Stimulated activated CD4-positive, alpha-beta T cell treated with anti-CD3 and anti-CD28 coated beads, Interleukin-4, amount 100 ng/mL, for 24 hours (primary cell): ENCODE measurements at places on chromosomes 11 and 22.

DNA sequence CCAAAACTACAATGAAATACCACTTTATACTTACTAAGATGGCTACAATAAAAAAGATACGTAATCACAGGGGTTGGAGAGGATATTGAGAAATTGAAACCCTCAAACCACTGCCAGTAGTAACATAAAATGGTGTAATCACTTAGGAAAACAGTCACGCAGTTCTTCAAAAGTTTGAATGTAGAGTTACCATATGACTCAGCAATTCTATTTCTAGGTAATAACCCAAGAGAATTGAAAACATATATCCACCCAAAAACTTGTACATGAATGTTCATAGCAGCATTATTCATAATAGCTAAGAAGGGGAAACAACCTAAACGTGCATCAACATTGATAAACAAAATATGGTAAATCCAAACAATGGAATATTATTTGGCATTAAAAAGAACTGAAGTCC, 24.4 kb upstream of the PSMA1 start:
- no peak for DNase-seq

DNA sequence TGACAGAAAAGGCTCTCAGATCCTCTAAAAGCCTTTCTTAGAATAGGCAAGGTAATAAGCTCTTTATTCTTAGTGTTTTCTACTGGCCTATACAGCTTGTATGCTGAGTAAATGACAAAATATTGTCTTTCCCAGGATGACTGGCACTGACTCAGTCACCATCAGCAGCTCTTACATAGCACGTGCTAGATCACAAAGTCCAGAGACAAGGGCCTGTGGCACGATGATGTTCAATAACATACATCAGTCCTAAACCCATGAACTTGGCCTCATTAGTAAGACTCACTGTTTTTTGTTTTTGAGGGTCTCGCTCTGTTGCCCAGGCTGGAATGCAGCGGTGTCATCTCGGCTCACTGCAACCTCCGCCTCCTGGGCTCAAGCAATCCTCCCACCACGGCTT, 42.7 kb downstream of the CELF1 start:
- DNase-seq = peak; percentile 23

- DNase-seq = no peak
Measured at GRCh38 chr11:91625495-91625894, 599.1 kb upstream of the FAT3 start.

- no peak for DNase-seq
Measured at GRCh38 chr22:46112405-46112804, 37.9 kb upstream of the PPARA start.

- no peak for DNase-seq
Measured at GRCh38 chr11:14376920-14377319, 17.9 kb upstream of the RRAS2 start.

GRCh38 chr11:2975594-2975993, 16.5 kb downstream of the NAP1L4 start:
- DNase-seq = peak; percentile 50

GRCh38 chr11:108237058-108237481, 14.2 kb downstream of the ATM start:
- no peak for DNase-seq

- no peak for DNase-seq
Measured at GRCh38 chr22:31983911-31984656, 39.7 kb downstream of the YWHAH start.

- peak; percentile 73 for DNase-seq
Measured at GRCh38 chr11:47797633-47798032, 30.5 kb upstream of the FNBP4 start.

GRCh38 chr11:9214765-9215164, 50.4 kb downstream of the DENND5A start:
- DNase-seq = no peak

GRCh38 chr11:82046778-82047177, 686.9 kb downstream of the FAM181B start:
- DNase-seq = no peak

GRCh38 chr11:9861860-9862725, 198.2 kb downstream of the SWAP70 start:
- DNase-seq = peak; percentile 55

DNA sequence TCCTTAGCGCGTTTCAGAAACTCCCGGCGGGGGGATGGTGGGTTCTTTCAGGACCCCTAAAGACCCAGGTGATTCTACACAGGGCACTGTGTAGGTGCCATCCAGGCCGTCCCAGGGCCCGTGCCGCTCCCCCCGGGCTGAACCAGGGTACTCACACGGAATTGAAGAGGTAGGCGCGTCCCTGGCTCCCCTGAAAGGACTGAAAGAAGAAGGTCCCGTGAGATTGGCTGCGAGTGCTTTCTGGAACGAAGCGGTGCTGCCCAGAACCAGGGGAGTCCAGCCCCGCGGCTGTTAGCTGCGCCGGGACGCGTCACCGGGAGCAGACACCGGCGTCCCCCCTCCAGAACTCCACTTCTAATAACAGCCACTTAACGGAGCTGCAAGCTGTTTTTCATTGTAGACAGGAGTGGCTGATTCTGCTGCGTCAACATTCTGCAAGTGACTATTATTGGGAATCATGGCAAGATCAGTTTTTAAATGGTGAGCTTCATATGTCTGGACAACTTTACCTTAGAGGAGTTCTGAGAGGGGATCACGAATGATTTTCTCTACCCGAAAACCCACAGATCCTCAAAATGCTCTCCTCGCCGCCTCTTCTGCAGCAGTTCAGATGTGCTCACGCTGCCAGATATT, 31.8 kb downstream of the YPEL1 start:
- no peak for DNase-seq

DNA sequence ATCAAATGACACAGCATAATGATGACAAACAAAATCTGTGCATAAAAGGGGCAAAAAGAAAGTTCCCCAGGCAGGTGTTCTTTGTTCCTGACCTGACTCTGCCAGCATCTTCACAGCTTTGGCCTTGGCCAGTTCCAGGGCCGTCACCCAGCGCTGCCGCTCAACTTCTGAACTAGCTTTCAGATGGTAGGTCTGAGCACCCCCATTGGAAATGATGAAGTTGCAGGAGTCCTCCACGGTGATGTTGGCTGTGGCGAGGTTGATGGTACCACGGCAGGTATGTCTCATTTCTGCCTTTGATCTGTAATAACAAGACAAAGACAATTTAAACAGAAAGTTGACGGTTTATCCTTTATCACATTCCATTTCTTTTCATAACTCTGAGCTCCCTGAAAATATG, 5.3 kb downstream of the OSBP start:
- DNase-seq = peak; percentile 9

DNA sequence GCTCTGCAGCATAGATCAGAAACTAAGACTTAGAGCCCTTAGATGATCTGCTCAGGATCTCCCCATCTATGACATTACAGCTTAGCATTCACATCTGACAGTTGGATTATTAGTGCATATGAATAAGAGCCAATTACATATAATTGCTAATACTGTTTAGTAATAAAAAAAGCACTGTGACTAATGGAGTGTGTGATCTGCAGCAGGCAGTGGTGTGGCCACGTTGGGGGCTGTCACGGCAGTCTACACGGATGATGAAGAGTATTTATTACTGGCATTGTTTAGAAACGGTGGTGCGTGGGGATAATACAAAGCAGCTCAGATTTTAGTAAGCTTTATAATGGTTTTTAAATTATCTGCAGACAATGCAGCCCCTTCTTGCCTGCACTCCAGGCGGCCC, 93.5 kb upstream of the TIMP3 start:
- no peak for DNase-seq

GRCh38 chr22:32577591-32577990, 103.0 kb downstream of the FBXO7 start:
- no peak for DNase-seq

GRCh38 chr11:110230377-110230776, 66.0 kb downstream of the RDX start:
- DNase-seq = no peak

- DNase-seq = no peak
Measured at GRCh38 chr11:64759722-64760719, at the start of gene PYGM. TSS of gene PYGM (minus strand) at chr11:64759974. CDS start at chr11:64759898, 76 bp downstream.

GRCh38 chr11:109023036-109023435, 358.2 kb downstream of the DDX10 start:
- no peak for DNase-seq

DNA sequence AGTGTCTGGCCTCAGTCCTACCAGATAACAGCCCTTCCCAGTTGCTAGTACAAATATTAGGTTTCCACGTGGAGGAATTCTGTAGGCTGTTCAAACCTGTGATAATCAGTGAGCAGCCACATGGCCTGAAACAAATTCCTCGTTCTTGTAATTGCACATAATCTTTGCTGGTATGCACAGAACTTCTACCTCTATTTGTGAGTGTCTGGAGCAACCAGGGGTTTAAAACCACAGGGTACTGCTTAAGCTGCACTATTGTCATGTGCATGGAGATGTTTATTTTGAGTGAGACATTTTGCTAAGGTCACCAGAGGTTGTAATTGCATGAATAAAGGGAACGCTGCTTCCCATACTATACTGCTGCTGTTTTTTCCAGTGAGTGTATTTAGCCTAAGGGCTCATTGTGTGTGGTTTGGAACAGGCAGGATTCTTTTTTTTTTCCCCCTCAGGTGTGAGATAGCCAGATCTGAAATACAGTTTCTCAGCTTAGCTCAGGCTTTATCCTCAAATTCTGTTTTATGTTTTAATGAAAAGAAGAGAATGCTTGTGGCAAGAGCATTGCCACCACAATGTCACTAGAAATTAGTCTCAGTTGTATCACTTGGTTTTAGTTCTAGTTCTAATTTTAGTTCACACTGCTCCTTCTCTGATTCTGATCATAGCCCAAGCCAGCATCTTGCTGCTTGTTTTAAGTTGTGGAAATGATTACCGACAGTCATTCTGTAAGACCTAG, 60.5 kb downstream of the CYB5R2 start:
- no peak for DNase-seq

GRCh38 chr11:117851852-117852251, 24.6 kb downstream of the FXYD6 start:
- no peak for DNase-seq

DNA sequence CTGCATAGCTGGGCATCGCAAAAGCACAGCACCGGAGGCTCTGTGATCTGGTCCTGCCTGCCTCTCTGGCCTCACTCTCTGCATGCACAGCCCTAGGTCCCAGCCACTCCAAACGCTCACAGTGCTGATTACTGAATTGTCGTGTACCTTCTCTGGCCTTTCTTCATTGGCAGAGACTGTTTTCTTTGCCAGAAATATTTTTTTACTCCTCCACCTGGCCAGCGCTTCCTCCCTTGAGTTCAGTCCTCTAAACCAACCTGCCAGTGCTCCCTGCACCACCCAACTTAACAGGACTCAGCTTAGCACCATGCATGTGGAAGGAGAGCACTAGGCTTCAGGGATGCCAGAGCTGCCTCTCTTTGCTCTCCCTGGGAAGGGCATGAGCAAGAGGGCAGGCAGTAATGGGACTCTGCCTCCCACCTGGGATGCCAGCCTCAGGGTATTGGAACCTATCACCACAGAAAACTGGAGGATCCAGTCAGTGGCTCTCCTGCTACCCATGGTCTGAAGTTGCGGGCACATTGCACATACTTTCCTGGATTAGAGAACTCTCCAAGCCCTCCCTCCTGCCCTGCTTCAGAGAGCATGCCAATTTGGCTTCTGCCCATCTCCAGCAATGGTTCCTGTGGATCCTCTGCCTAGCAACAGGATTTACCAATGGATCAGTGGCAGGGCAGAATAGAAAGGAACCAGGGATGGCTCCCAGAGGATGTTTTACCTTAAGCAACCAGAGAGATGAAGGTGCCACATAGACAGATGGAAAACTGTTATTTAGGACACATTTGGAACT, 37.0 kb upstream of the GNAZ start:
- DNase-seq = no peak

DNA sequence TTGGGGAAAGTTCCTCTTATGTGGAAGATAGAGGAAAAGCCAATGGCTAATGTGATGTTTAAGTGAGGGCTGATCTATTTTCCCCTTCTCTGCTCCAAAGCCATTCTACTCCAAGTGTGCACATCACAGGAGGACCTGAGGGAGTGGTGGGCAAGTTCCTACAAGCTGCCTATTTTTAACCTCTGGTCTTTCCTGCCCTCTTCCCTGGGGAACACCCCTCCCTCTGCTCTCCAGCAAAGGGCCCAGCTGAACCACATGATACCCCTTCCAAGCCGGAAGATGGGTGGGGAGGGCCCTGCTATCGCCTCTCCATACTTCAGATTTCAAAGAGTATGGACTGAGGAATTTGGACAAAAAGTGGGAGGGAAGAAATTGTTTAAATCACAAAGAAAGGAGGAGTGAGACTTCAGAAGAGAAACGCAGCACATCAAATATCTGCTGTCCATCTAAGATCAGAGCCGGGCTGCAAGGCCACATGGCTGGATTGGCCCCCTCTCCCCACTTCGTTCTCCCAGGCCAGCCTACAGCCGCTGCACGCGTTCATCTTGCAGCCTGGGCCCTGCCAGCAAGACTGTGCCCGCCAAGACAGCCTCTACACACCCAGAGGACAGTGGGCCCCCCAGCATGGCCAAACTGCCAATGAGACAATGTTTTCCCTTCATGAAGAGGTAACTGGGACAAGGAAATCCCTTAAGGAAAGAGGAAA, 77.5 kb downstream of the MICAL3 start:
- no peak for DNase-seq

DNA sequence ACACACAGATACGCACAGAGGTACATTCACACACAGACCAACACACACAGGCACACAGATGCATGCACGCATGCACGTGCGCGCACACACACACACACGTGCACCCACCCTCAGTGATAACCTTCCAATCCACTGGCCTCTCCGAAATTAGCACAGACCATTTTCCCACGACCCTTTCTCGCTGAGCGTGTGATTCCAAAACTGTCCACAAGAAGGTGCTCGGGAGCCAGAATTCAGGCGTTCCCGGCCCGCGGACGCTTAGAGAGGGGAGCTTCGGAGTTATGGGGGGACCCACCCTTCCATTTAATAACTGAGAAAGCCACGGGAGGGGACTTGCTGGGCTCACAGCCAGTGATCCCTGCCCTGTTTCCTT, 33.8 kb upstream of the SLC35C1 start:
- DNase-seq = peak; percentile 78

DNA sequence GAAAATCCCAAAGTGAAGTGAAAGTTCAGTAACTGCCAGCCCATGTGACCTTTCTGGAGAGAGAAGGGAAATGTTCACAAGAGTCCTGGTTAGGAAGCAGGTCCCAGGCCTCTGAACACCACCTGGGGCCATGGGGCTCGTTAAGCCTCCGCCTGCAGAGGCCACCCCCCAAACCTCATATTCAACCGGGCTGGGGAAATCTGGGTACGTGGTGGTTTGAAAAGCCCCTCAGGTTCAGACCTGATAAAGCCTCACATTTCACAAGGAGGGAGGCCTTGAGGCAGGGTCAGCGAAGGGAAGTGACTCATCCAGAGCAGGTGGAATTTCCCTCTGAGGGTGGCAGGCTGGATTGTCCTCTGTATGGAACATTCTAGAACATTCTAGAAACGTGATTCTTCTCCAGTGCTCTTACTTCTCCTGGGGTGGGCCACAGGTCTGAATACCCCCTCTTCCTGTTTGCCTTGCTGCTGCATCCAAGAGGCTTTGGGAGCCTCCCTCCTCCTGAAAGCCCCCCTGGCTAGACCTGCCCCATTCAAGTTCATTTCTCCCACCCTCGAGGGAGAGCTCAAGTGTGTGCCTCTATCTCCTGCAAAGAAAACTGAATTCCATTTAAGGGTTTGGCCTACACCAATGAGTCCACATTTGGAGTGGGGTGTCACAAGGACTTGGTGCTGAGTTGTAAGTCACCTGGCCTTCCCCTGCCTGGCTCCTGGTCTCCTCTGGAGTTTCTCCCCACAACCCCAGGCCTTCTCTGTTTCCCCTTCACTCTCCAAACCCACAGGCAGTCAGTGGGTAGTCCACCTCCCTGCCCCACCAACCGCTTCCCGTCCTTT, 6.3 kb downstream of the FXYD2 start:
- DNase-seq = peak; percentile 61
